ENCODE measurements at places on chromosomes 12 and 14.

DNA sequence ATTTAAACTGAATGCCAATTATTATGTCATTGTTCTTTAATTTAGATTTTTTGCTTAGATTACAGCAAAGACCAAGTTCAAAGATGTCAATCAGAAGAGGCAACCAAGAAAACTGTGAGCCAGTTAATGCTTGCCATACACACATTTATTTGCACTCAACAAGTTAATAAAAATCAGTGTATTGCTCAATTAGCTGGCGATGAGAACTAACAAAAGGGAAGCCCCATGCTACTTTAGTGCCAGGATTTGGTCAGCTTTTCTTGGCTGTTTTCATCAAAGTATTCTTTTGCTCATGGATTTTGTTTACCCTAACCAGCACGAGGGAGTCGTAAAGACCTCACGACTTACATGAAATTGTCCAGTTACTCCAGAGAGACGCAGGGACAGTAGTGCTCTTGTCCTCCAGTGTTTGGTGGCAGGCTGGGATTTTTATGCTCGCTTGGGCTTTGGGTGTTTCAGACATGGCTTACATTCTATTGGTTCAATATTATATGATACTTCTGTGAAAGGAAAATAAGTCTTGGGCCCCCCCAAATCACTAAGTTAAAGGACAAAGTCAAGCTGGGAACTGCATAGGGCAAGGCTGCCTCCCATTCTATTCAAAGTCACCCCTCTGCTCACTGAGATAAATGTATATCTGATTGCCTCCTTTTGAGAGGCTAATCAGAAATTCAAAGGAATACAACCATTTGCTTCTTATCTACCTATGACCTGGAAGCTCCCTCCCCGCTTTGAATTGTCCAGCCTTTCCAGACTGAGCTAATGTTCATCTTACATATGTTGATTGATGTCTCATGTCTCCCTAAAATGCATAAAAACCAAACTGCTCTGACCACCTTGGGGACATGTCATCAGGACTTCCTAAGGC lies 7.4 kb upstream of the B4GALNT1 start:
- DNase-seq, result no peak
- H3K27me3 ChIP-seq, result no peaks in the 10 kb centered on the region
- 0 out of 2 replicates have a peak, but pooled peaks cover 6% of the 10 kb centered on the region for H3K36me3 ChIP-seq
- H3K4me1 ChIP-seq, result peaks cover 4% of the 10 kb centered on the region
- no peak overlapping the region for H3K27ac ChIP-seq
- no peak overlapping the region for H3K4me3 ChIP-seq

DNA sequence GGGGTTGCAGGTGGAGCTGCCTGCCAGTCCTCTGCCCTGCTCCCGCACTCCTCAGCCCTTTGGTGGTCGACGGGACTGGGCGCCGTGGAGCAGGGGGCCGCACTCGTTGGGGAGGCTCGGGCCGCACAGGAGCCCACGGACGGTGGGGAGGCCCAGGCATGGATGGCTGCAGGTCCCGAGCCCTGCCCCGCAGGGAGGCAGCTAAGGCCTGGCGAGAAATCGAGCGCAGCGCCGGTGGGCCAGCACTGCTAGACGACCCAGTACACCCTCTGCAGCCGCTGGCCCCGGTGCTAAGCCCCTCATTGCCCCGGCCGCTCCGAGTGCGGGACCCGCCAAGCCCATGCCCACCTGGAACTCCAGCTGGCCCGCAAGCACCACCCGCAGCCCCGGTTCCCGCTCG lies 221.8 kb downstream of the BTG1 start:
- no peak for DNase-seq
- no peak overlapping the region for H3K27ac ChIP-seq
- no peaks in the 10 kb centered on the region for H3K4me1 ChIP-seq
- H3K27me3 ChIP-seq, result no peaks in the 10 kb centered on the region
- no peak overlapping the region for H3K4me3 ChIP-seq

GRCh38 chr14:32932914-32933628 lies 5.6 kb upstream of the NPAS3 start:
- peaks cover 37% of the 10 kb centered on the region for H3K27me3 ChIP-seq
- peak; percentile 81 for DNase-seq
- peak overlapping the region; percentile 91 for H3K4me3 ChIP-seq
- no peaks in the 10 kb centered on the region for H3K4me1 ChIP-seq
- no peak overlapping the region for H3K27ac ChIP-seq

DNA sequence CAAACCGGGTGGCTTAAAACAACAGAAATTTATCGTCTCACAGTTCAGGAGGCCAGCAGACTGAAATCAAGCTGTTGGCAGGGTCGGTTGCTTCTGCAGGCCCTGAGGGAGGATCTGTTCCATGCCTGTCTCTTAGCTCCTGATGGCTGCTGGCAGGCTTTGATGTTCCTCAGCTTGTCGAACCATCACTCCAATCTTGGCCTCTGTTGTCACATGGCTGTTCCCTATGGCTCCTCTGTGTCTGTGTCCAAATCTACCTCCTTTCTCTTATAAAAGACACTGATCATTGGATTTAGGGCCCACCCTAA lies 14.0 kb downstream of the NFATC4 start:
- H3K27me3 ChIP-seq, result no peaks in the 10 kb centered on the region
- DNase-seq, result no peak
- no peak overlapping the region for H3K27ac ChIP-seq

DNA sequence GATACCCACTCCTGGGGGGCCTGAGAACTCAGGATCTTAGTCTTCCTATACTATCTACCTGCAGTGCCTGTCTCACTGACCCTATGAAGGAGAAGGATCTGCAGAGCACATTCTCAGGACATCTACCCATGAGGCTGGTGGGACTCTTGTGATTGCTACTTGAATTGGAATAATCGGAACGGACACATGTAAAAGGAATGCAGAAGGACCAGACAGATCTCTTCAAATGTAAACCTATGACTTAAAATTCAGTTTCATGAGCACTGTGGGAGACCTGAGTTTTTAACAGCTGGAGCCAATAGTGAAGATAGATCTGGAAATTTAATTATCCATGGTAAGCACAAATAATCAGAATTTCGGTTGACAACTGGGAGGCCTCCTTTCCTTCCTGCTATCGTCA lies 35.2 kb upstream of the CPSF6 start:
- DNase-seq, result no peak
- peaks cover 22% of the 10 kb centered on the region for H3K36me3 ChIP-seq
- no peak overlapping the region for H3K4me3 ChIP-seq
- no peaks in the 10 kb centered on the region for H3K4me1 ChIP-seq
- no peak overlapping the region for H3K27ac ChIP-seq

DNA sequence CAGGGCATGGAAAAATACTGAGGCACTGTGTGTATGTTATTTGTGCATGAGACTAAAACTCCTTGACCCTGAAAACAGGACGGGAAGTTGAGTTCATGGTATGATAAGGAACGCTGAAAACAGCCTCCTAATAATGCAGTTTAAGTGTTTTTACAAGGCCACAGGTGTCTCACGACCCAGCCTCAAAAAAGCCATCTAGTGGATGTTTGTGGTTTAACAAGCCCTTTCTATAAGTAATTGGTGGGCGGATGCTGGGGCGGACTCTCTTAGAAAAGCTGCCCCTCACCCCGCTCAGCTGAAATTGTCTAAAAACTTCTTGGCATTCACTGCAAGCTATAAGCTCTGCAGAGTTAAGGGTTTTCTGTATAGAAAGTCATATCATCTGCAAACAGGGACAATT lies 184.5 kb downstream of the NUBPL start:
- no peak overlapping the region for H3K4me3 ChIP-seq
- H3K27me3 ChIP-seq, result no peaks in the 10 kb centered on the region
- no peak overlapping the region for H3K27ac ChIP-seq
- H3K36me3 ChIP-seq, result peaks cover 27% of the 10 kb centered on the region
- no peaks in the 10 kb centered on the region for H3K4me1 ChIP-seq

- H3K36me3 ChIP-seq, result peaks cover 8% of the 10 kb centered on the region
- no peak overlapping the region for H3K4me3 ChIP-seq
- no peak for DNase-seq
- H3K27me3 ChIP-seq, result no peaks in the 10 kb centered on the region
Measured at GRCh38 chr12:106551410-106551809, 31.4 kb upstream of the RFX4 start.

- H3K27me3 ChIP-seq, result peaks cover 34% of the 10 kb centered on the region
- DNase-seq, result peak; percentile 46
- peaks cover 17% of the 10 kb centered on the region for H3K36me3 ChIP-seq
- no peak overlapping the region for H3K4me3 ChIP-seq
- no peak overlapping the region for H3K27ac ChIP-seq
- no peaks in the 10 kb centered on the region for H3K4me1 ChIP-seq
Measured at GRCh38 chr12:90984114-90984513, 20.7 kb downstream of the EPYC start.

DNA sequence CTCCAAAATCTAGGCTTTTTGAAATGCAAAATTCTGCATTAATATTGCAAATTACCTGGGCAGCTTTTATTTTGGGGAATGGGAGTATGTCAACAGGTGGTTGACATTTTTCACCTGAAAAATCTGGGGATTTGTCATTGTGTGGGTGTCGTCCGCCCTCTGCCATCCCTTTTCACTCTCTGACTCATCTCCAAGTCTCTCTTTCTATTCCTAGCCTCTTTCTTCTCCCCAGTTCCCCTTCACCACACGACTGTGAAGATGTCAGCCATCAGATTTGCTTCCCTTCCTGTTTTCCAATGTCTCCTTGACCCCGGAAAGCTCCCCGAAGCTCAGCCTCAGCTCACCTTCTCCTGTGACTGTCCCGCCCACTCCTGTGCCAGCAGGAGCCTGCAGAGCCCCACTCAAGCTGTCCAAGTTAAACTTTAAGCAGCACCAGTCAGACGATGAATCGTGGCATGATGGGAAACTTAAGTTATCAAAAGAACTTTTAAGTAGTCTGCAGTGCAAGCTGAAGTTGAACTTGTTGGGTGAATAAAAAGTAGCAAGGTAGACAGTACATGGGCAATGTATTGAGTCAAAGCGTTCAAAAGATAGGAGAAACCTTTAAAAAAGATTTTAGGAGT lies 590.2 kb downstream of the VRK1 start:
- DNase-seq, result no peak
- H3K4me1 ChIP-seq, result peaks cover 12% of the 10 kb centered on the region
- H3K27me3 ChIP-seq, result no peaks in the 10 kb centered on the region

DNA sequence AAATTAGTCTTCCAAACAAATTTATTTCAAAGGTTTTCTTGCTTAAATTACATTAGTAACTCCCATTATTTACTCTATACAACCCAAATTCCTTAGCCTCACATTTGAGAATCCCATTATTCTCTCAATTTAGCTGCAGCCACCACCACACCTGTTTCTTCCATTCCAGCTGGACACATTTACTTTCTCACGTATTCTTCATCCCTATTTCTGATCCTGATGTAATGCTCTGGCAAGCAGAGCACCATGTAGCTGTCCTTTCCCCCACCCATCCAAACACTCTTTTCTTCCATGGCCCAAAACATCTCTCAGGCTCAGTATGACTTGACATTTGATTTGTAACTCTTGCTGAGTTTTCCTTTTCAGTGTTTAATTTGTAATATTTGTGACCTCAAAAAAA lies 240.2 kb upstream of the CLEC14A start:
- H3K27ac ChIP-seq, result no peak overlapping the region
- H3K36me3 ChIP-seq, result no peaks in the 10 kb centered on the region
- no peak for DNase-seq
- H3K4me3 ChIP-seq, result no peak overlapping the region
- H3K4me1 ChIP-seq, result no peaks in the 10 kb centered on the region

- H3K4me1 ChIP-seq, result peaks cover 7% of the 10 kb centered on the region
- H3K27me3 ChIP-seq, result no peaks in the 10 kb centered on the region
- no peak overlapping the region for H3K4me3 ChIP-seq
Measured at GRCh38 chr14:53022593-53022992, 71.7 kb upstream of the FERMT2 start.

- H3K4me3 ChIP-seq, result no peak overlapping the region
- no peaks in the 10 kb centered on the region for H3K27me3 ChIP-seq
- H3K36me3 ChIP-seq, result peaks cover 44% of the 10 kb centered on the region
Measured at GRCh38 chr12:70408004-70408790, 42.1 kb downstream of the KCNMB4 start.

DNA sequence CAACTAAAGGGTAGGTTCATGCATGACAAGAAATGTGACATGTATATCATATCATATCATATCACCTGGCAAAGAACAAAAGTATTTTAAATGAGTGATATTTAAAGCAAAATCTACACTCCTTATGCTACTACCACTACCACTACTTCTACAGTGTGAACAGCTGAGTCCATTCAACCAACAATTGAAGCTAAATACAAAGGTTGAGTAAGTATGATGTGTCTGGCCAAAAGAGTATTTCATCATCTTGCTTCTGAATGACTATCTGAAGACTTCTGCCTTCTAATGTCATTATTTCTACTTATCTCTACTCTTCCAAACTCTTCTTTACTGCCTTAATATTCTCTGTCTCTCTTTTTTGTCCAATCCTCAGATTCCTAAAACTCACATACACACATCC lies 292.6 kb upstream of the CAND1 start:
- no peak overlapping the region for H3K27ac ChIP-seq
- DNase-seq, result no peak
- H3K27me3 ChIP-seq, result no peaks in the 10 kb centered on the region
- no peaks in the 10 kb centered on the region for H3K4me1 ChIP-seq
- no peak overlapping the region for H3K4me3 ChIP-seq
- no peaks in the 10 kb centered on the region for H3K36me3 ChIP-seq

DNA sequence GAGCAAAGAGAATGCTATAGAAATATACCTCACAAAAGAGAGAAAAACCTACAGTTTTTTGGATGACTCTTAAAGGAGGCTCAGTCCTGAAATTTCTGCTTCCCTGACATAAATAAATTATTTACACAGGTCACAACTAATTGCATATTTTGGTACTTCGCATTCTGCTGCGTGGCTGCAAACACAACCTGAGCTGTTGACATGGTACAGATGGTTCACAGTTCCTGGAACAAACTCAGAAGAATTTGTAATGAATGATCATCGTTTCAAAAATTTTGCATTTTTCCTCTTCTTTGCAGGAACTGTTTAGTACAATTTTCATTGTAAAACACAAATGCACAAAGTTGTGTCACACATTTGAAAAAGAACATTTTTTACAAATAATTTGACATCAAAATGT lies 313.7 kb upstream of the SYT1 start:
- DNase-seq, result no peak
- no peaks in the 10 kb centered on the region for H3K27me3 ChIP-seq
- no peak overlapping the region for H3K4me3 ChIP-seq
- no peak overlapping the region for H3K27ac ChIP-seq
- no peaks in the 10 kb centered on the region for H3K4me1 ChIP-seq
- no peaks in the 10 kb centered on the region for H3K36me3 ChIP-seq

DNA sequence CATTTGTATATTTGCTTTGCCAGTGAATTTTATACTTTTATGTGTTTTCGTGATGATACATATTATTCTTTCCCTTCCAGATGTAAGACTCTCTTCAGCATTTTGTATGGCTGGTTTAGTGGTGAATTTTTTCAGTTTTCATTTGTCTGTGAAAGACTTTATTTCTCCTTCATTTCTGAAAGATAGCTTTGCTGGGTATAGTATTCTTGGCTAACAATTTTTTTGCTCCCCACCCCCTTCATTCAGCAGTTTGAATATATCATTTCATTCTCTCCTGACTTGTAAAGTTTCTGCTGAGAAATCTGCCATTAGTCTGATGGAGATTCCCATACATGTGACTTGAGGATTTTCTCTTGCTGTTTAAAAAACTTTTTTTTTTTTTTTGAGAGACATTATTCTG lies 72.8 kb downstream of the ERC1 start:
- H3K4me3 ChIP-seq, result no peak overlapping the region

DNA sequence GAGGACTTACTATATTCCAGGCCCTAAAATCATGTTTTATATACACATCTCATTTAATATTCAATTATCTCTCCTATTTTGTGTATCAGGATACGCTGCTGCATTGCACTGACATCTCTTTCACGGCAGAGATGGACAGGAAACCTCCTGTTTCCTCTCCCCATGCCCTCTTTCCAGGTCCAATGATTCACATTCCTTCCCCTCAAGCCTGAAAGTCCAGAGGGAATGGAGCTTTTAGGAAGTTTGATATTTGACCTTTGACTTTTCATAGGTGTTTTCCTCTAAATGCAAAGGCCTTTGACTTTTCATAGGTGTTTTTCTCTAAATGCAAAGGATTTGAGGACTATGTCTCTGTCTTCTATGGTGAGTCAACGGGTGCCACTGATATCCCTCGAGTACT lies 89.5 kb downstream of the STON2 start:
- no peaks in the 10 kb centered on the region for H3K27me3 ChIP-seq
- peaks cover 7% of the 10 kb centered on the region for H3K4me1 ChIP-seq
- no peak overlapping the region for H3K27ac ChIP-seq
- H3K36me3 ChIP-seq, result no peaks in the 10 kb centered on the region

All from H9 (cell line).